ENCODE measurements at places on chromosomes 2 and 18. TPM values are rescaled to one million over a fixed set of nuclear protein-coding genes. Genes with fewer than 3 reads are reported as not detected.

The NPPC gene
- not detected for total RNA-seq

The ALK gene
- total RNA-seq, result 0.27 TPM

The NETO1 gene
- total RNA-seq, result not detected

The NEU2 gene
- not detected for total RNA-seq

The CNDP1 gene
- total RNA-seq, result not detected

The ALPP gene
- not detected for total RNA-seq

The ERFE gene
- 8.5 TPM for total RNA-seq

The IL36A gene
- not detected for total RNA-seq

The RND3 gene
- 68.6 TPM for total RNA-seq

The ABCG5 gene
- total RNA-seq, result not detected

The DSC1 gene
- not detected for total RNA-seq

DNA sequence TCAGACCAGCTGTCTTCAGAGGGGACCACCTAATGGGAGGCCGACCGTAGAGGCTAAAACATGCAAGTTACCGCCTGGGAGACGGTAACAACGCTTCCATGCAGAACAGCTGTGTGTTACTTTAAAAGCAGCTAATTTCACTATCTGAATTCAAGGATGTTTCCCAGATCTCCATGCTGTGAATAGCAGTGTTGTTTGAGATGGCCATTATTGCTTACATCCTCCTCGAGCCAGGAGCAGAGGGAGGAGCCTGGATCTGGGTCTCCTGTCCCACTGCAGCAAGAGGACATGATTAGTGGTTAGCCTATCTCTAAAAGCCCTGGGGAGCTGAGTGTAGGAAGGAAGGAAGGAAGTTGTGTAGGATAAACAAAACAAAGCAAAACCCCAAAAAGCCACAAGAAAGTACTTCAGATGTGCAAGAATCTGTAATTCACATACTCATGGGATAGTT is 50.9 kb downstream of the ACTR2 start:
- DNase-seq, result no peak

- peak; percentile 51 for DNase-seq
These were observed 17.8 kb upstream of the ATL2 start for GRCh38 chr2:38394903-38395341.

DNA sequence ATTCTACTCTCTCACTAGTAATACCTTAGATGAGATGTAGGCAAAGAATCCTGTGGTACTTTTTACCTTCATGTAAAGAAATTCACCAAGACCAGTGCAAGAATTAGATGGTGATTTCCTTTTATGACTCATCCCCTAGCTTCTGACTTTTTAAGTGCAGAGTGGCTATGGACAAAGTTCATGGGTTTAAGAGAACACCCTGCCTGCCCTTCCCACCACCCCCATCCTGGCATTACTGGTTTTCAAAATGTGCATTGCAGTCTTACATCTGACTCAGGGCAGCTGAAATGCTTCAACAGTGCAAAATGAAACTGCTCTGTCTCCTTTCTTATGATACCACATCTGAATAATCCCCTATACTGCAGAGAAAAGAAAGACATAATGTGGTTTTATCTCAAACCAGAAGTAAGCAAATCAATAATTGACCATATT is 22.6 kb downstream of the MAIP1 start:
- DNase-seq, result peak; percentile 56

DNA sequence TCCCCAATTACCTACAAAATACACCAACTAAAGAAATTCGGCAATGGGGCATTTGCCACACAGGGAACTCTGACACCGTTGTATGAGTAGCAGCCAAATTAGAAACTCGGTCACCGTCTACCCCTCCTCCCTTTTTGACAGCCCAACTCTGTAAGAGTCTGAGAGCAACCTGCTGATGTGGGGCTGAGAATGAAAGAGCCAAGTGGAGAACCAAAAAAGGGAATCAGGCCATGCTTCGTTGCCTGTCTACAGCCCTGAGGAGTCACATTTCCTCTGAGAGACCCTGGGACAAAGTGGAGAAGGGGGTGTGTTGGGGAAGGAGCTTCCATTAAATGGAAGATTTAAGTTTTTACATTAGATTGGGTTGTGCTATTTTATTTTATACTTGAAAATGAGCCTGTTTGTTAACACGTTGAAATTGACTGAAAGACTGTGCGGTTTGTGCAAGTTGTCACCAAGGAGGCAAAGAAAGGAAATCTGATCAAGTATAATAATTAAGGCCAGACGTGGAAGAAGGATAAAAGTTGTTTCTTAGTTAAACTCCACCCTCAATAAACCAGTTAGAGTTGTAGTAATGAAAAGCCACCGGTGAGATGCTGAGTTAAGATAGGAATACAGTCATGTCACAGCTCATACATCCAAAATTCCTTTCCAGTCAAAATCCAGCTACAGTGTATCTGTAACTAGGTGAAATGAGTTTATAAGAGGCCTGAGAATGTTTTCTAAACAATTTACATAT is 131.7 kb upstream of the CREB1 start:
- no peak for DNase-seq

DNA sequence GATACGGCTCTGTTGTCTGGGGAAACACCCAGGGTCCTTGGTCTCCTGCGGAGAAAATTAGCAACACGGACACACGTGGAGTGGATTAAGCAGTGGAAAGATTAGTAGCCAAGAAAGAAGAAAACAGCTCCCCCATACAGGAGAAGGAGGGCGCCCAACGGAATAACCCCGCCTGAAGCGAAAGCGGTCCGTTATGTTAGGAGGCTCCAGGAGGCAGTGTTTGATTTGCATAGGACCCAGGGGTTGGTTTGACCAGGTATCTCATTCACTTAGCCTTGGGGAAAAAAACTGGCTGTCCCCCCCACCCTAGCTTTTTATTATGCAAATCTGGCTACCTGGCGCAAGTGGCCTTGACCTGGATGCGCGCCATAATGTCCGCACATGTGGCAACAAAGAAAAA is 170.1 kb upstream of the KYNU start:
- DNase-seq, result no peak

- peak; percentile 73 for DNase-seq
These were observed 24.0 kb downstream of the RAX start for GRCh38 chr18:59249199-59249774.

DNA sequence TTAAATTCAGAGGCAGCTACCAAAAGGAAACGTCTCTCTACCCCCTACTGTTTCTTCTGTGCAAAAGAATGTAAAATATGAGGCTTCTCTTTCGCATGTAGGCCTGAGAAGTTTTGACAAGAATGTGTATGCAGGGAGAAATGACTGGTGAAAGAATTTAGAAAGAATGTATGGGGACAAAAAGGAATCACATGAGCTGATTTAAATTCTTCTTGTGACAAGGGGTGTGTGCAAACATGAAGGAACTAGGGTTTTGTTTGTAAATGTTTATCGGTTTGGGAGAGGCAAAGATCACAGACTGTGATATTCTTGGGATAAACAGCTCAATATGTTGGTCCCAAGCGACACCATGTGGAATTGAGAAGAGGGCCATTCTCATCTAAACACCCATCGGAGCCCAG is 345.2 kb upstream of the VRK2 start:
- DNase-seq, result peak; percentile 24

DNA sequence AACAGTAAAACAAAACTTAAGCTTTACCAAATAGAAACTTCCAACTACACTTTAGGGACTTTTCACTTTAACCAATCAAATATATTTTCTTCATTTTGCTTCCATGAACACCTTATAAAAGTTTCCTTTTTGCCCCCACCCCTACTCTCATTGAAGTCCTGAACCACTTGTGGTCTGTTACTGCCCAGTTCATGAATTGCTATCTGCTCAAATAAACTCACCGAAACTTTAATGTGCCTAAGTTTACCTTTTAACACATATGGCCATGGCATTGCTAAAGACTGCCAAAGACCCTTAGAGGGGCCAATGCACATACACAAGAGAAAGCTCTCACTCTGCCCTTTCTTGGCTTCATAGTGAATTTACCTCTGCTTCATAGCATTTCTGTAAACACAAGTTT is 195.3 kb downstream of the RND3 start:
- no peak for DNase-seq

DNA sequence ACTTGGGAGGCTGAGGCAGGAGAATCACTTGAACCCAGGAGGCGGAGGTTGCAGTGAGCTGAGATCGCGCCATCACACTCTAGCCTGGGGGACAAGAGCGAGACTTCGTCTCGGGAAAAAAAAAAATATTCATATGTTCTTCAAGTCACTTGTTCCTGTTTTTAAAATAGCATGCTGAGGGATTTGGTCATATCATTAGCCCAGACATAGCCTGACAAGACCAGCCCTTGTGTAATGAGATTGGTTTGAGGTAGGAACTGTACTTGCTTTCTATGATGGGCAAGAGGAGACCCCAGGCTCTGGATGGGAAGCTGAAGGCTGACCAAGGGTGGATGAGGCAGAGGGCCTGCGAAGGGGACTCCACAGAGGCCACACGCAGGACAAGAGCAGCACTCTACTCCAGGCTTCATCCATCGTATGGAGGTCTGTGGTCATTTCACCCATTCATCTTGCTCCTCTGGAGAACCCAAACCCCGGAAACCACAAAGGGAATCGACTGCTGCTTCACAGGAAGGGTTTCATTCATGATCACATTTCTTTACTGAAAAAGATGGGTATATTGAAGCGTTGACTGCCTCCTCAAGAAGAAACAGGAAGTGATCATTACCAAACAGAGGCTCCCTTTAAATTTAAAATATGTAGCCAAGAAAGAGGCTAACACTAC is 87.1 kb upstream of the ZNF397 start:
- DNase-seq, result no peak

DNA sequence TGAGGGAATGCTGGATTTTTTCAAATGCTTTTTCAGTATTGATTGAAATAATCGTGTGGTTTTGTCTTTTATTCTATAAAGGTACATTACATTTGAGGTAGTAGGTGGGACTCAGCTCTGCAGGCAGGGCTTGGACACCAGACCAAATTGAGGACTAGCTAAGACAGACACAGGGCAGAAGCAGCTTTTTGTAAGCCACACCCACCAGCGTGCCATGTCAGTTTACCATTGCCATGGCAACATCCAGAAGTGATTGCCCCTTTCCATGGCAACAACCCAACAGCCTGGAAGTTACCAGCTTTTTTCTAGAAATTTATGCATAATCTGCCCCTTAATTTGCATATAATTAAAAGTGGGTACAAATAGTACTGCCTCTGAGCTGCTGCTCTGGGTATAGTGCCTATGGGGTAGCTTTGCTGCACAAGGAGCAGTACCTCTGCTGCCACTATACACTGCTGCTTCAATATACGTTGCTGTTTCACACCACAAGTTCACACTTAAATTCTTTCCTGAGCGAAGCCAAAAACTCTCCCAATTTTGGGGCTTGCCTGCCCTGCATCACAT is 23.6 kb upstream of the VWA3B start:
- DNase-seq, result no peak

DNA sequence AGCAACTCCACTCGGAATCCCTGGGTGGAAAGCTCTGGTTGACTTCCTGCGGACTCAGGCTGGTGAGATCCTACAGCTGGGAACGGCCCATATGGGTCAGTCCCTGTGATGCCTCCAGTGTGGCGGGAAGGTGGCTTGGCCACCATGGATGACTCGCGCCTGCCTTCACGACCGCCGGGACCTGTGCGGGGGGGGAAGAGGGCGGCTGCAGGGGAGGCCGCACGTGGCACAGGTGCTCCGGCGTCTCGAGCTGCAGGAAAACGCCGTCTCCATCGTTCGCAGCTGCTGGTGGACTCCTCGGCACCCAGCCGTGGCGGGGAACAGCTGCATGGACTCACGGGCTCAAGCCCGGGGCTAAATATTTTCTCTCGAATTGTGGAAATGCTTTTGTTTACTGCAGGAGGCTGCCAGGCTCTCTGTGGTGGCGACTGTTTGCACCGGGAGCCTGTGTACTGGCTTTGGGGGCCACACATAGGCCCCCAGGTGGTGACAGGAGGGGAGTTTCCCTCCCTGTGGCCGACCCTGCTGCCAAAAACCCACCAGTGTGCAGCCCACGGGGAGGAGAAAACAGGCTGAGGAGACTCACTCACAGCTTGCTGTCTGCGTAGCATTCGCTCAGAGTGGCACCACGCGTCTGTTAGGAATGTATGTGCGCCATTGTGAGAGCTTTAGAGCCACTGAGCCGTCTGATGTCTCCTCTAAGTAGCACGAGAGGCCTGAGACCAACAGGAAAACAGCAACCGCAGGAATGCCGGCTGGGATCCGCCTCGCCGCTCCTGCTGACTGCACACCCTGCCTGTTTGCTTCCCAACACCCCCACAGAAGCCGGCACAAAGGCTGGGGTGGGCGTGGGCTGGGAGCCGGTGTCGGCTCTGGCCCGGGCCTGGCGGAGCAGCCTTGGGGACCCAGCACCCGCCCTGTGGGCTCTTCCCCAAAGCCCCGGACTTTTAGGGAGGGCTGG is 89.2 kb downstream of the NFATC1 start:
- DNase-seq, result peak; percentile 97

GRCh38 chr2:128310094-128310716 is 8.5 kb downstream of the HS6ST1 start:
- peak; percentile 71 for DNase-seq

DNA sequence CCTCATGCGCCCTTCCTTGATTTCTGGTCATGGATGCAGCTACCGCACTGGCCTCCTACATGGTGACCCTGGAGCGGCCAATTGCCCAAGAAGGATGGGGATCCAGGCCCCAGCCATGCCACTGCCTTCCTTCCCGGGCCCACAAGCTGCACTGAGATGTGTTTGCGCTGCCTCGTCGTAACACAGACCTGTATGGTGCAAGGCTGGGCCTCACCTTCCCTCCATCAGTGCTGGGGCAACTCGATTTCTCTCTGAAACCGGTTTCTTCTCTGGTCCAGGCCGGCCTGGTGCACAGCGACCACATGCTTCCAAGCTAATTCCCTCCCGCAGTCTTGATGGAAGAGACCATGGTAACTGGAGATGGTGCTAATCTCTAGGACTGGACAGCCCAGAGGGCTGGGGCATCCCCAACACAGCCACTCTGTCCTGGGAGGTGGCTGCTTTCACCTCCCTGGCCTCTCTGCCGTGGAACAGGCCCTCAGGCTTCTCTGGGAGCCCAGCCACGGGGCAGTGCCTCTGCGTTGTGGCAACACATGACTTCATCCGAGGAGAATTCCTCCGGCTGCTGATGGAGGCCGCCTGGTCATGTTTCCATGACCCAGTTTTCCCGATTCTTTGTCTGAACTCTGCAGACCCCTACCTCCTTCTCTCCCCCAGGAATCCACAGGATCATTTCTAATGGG is 184.2 kb downstream of the GLI2 start:
- peak; percentile 66 for DNase-seq

DNA sequence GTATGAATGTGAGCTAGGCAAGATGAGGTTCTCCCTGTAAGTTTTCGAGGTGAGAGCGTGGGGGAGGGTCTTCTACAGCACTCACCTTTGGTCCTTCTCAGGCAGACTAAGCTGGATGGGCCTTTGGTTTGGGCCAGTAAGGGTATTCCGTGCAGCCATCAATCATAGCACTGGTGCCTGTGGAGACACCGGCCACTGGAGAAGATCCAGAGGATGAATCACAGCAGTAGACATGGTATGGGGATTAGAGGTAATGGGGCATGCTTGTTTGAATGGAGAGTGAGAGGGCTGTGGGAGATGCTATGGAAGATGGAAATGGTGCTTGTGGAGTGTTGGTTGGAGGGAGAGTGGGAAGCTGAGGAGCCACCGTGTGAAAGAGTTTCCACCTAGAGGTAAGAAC is 16.1 kb downstream of the MAPRE3 start:
- peak; percentile 29 for DNase-seq

Data from myocyte (in vitro differentiated cells).